ENCODE measurements at places on chromosomes 3 and 15. TPM values are rescaled to one million over a fixed set of nuclear protein-coding genes. Genes with fewer than 3 reads are reported as not detected.

The PP2D1 gene
- not detected for total RNA-seq

The ABHD6 gene
- 5.3 TPM for total RNA-seq

The FOXB1 gene
- not detected for total RNA-seq

DNA sequence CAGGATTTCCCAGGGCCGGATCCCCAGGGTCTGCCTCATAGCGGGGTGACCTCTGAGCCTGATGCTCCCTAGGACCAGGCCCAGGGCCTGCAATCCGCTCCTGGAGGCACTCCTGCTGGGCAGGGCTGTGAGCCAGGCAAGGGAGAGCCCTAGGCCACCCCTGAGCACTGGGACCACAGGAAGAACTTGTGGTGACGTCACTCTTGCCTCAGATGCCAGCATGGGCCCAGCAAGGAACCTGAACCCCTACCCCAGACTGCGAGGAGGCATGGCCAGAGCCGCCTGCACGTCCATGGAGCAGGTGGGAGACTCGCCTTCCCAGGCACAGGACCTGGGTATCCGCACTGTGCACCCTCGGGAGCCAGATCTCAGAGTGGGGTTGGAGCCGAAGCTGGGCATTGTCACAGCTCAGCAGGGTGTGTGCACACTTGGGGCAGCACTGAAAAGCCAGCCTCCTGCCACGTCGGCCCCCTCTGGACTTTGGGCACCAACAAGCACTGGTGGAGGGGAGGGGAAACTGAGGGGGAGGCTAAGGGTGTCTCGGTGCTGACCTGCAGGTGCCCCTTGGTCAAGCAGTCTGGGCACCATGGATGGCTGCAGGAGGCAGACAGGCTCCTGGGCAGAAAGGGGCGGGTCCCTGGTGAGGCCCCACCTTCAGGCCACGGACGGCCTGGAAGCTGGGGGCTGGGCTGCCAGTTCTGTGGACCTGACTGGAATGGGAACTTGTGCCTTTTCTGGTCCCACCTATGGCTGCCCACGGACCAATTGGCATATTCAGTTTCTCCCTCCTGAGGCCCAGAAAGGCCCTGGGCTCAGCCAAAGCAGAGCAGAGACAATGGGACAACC, 49.3 kb downstream of the SLC6A20 start:
- no peak overlapping the region for H3K4me3 ChIP-seq
- H3K4me1 ChIP-seq: no peaks in the 10 kb centered on the region
- H3K36me3 ChIP-seq: no peaks in the 10 kb centered on the region

DNA sequence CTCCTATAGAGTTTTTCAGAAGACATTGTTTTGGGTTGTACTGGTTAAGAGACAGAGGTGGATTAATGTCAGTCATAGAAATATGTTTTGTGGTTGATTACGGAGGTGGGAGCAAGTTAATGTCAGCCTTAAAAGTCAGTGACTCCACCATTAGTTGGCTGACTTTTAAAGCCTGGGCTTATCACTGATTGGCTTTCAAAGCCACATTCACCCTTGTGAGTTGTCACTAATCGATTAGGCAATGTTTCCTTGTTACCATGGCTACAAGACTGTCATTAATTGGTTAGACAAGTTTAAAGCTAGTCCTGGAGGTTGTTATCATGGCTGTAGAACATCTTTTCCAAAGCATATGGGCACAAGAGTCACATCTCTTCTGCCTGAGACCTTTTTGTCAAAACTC, 73.0 kb downstream of the NEO1 start:
- H3K27ac ChIP-seq: no peak overlapping the region
- H3K4me1 ChIP-seq: no peaks in the 10 kb centered on the region
- H3K36me3 ChIP-seq: peaks cover 4% of the 10 kb centered on the region
- H3K4me3 ChIP-seq: no peak overlapping the region
- H3K27me3 ChIP-seq: no peaks in the 10 kb centered on the region

DNA sequence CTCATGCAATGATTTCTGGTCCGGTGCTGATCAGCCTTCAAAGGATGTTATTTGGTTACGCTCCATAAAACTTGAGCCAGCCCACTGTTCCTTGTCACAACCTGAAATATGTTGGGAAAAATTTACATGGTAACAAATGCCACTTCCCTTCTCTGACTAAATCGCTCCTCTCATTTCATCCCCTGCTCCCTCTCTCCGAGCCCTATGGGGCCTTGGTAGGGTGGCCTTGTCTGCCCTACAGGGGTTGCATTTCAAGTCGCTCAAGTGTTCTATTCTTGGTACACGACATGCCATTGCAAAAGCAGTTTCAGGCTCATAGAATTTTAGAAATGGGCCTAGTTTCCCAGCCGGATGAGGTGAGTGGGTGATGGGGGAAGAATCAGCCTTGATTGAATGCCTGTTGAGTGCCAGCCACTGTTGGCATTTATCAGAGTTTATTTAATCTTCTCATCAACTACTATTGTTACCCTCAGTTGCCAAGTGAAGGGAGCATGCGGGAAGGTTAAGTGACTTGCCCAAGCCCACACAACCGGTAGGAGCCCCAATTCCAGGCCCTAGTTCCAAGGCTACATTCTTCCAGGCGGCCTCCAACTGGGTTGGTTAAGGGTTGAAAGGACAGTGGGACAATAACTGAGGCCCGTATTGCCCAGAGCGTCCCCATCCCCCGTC, 961 bp upstream of the ABHD2 start:
- H3K27me3 ChIP-seq: no peaks in the 10 kb centered on the region
- H3K4me1 ChIP-seq: peaks cover 38% of the 10 kb centered on the region
- no peak for DNase-seq
- no peak overlapping the region for H3K4me3 ChIP-seq
- H3K36me3 ChIP-seq: no peaks in the 10 kb centered on the region
- peak overlapping the region; percentile 95 for H3K27ac ChIP-seq

- DNase-seq: no peak
- no peak overlapping the region for H3K4me3 ChIP-seq
- H3K27me3 ChIP-seq: no peaks in the 10 kb centered on the region
- no peaks in the 10 kb centered on the region for H3K4me1 ChIP-seq
Observed at GRCh38 chr15:86138798-86139197, 59.1 kb downstream of the AGBL1 start.

GRCh38 chr15:36230776-36231175, 348.6 kb upstream of the CDIN1 start:
- DNase-seq: no peak
- no peaks in the 10 kb centered on the region for H3K4me1 ChIP-seq
- H3K4me3 ChIP-seq: no peak overlapping the region
- H3K27me3 ChIP-seq: no peaks in the 10 kb centered on the region
- no peaks in the 10 kb centered on the region for H3K36me3 ChIP-seq

DNA sequence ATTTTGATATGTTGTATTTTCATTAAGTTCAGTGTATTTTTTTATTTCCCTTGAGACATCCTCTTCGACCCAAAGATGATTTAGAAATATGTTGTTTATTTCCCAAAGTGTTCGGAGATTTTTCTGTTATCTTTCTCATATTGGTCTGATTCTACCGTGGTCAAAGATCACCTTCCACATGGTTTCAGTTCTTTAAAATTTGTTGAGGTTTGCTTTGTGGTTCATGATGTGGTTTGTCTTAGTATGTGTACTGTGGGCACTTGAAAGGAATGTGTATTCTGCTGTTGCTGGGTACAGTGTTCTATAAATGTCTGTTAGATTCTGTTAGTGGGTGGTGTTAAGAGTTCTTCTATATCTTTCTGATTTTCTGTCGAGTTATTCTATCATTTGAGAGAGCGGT, 103.4 kb upstream of the FHIT start:
- H3K4me3 ChIP-seq: no peak overlapping the region
- H3K36me3 ChIP-seq: no peaks in the 10 kb centered on the region
- H3K27ac ChIP-seq: no peak overlapping the region
- H3K27me3 ChIP-seq: no peaks in the 10 kb centered on the region

The MASP1 gene
- 2.3 TPM for total RNA-seq

The TIMP4 gene
- total RNA-seq: 11.7 TPM

DNA sequence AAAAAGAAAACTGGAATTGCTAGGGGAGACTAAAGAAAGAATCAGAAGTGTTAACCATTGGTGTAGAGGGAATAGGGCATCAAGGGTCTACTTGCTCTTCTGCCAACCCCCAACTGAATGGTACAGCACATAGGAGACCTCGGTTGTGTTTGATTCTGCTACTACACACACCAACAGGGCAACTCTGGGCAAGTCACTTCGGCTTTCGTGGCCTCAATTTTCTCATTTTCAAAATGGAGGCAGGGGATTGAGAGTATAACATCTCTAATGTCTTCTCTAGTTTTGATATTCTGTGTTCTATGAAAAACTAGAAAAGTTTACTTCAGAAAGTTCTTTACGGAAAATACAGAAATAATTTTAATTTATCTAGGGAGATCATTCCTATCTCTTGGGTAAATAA, 120.3 kb upstream of the PHLDB2 start:
- peak overlapping the region; percentile 88 for H3K27ac ChIP-seq
- no peak overlapping the region for H3K4me3 ChIP-seq
- H3K36me3 ChIP-seq: no peaks in the 10 kb centered on the region
- peaks cover 79% of the 10 kb centered on the region for H3K4me1 ChIP-seq

The AQP9 gene
- 1.6 TPM for total RNA-seq

- H3K27ac ChIP-seq: no peak overlapping the region
- peak; percentile 84 for DNase-seq
- H3K4me3 ChIP-seq: no peak overlapping the region
- no peaks in the 10 kb centered on the region for H3K27me3 ChIP-seq
- no peaks in the 10 kb centered on the region for H3K36me3 ChIP-seq
Observed at GRCh38 chr3:14532691-14533456, 7.3 kb downstream of the GRIP2 start.

The IL20RB gene
- 0.52 TPM for total RNA-seq

- H3K4me3 ChIP-seq: no peak overlapping the region
- no peak for DNase-seq
Observed at GRCh38 chr3:131541288-131541687, 38.5 kb upstream of the MRPL3 start.

GRCh38 chr15:85062560-85062959, 80.9 kb downstream of the PDE8A start:
- no peak overlapping the region for H3K4me3 ChIP-seq
- no peak for DNase-seq

The CD80 gene
- not detected for total RNA-seq

The CPEB1 gene
- 1.0 TPM for total RNA-seq

DNA sequence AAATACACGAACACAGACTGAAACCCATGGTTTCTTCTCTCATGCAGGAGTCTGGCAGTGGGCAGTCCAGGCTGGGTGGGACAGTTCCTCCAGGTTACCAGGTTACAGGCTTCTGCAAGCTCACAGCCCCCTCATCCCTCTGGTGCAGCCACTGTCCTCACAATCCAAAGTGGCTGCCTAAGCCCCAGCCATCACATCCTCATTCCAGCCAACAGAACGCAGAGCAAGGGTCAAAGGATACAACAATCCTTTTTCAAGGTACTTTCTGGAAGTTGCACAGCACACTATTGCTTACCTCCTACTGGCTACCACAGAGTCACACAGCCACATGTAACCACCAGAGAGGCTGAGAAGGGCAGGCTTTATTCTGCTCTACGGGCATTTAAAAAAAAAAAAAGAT, 154.6 kb downstream of the NUP210 start:
- H3K4me1 ChIP-seq: no peaks in the 10 kb centered on the region
- H3K4me3 ChIP-seq: no peak overlapping the region
- H3K36me3 ChIP-seq: no peaks in the 10 kb centered on the region
- H3K27ac ChIP-seq: no peak overlapping the region

DNA sequence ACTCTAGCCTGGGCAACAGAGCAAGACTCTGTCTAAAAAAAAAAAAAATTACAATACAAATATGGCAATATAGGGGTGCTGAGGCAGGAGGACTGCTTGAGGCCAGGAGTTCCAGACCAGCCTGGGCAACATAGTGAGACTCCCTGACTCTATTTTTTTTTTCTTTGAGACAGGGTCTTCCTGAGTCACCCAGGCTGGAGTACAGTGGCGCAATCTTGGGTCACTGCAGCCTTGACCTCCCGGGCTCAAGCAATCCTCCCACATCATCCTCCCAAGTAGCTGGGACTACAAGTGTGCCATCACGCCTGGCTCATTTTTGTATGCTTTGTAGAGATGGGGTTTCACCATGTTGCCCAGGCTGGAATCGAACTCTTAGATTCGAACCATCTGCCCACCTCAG, 17.3 kb upstream of the RAB11A start:
- H3K27ac ChIP-seq: no peak overlapping the region
- H3K4me3 ChIP-seq: no peak overlapping the region
- H3K36me3 ChIP-seq: no peaks in the 10 kb centered on the region
- DNase-seq: no peak
- no peaks in the 10 kb centered on the region for H3K27me3 ChIP-seq
- no peaks in the 10 kb centered on the region for H3K4me1 ChIP-seq

GRCh38 chr3:16355828-16356227, 90.8 kb downstream of the OXNAD1 start:
- no peaks in the 10 kb centered on the region for H3K4me1 ChIP-seq
- no peak overlapping the region for H3K27ac ChIP-seq

The ASB14 gene
- not detected for total RNA-seq

- H3K36me3 ChIP-seq: no peaks in the 10 kb centered on the region
- peak overlapping the region; percentile 65 for H3K27ac ChIP-seq
- no peaks in the 10 kb centered on the region for H3K27me3 ChIP-seq
- no peaks in the 10 kb centered on the region for H3K4me1 ChIP-seq
- no peak overlapping the region for H3K4me3 ChIP-seq
- DNase-seq: no peak
Observed at GRCh38 chr15:63244976-63245645, 32.3 kb upstream of the APH1B start.

DNA sequence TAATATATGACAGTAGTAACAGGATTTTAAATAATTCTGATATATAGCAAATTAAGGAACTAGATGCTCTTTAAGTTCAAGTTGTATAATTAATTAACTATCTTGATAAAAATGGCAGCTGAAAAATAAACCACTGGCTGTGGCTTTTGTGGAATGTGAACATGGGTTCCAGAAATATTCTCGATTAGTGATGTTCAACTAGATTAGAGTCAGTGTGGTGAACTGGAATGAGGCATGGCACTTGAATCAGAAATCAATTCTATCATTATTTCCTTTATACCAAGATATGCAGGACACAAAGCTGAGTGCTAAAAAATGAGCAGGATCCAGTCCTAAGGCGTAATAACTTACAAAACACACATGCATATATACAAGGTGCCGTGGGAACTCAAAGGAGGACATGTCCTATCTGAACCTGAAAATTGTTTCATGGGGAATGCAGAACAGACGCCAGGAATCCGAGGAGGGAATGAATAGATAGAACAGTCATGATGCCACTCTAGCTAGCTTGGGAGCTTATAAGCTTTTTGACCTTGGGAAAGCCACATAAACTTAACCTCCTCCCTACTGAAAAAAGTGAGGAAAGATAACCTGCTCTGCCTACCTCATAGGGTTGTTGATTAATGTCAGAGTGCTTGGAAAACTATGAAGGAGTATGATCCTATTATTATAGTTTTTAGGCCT, 402.4 kb downstream of the PLCL2 start:
- H3K27ac ChIP-seq: no peak overlapping the region
- no peaks in the 10 kb centered on the region for H3K27me3 ChIP-seq
- H3K4me3 ChIP-seq: no peak overlapping the region
- DNase-seq: no peak
- H3K36me3 ChIP-seq: no peaks in the 10 kb centered on the region

The MEGF11 gene
- not detected for total RNA-seq

- no peak overlapping the region for H3K4me3 ChIP-seq
- no peaks in the 10 kb centered on the region for H3K27me3 ChIP-seq
- no peak overlapping the region for H3K27ac ChIP-seq
- no peaks in the 10 kb centered on the region for H3K4me1 ChIP-seq
- no peak for DNase-seq
Observed at GRCh38 chr3:139655909-139656595, 21.7 kb downstream of the NMNAT3 start.

The UBA7 gene
- 39.2 TPM for total RNA-seq

The CD200R1 gene
- not detected for total RNA-seq
